T-helper 1 cell (primary cell): ENCODE measurements at places on chromosomes 6 and 20.

GRCh38 chr6:27630727-27631608 lies 158.1 kb upstream of the ZNF184 start:
- no peak for DNase-seq

DNA sequence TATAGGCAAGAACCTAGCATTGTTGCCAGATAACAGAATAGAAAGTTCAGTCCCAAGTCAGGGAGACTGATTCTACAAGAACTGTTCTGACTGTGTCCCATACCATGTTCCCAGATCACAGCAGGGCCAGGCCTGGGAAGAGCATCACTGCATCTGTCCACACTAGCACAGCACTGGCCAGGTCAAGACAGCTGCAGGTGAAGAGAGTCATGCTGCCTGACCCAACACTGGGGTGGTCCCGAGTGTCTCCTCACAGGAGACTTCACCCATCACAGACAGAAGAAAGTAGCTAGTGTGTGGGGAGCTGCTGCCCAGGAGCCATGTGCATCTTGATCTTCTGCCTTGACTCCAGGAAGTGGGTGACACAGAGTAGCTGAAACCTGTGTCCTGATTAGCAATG lies 1.3 kb upstream of the CST9L start:
- no peak for DNase-seq

DNA sequence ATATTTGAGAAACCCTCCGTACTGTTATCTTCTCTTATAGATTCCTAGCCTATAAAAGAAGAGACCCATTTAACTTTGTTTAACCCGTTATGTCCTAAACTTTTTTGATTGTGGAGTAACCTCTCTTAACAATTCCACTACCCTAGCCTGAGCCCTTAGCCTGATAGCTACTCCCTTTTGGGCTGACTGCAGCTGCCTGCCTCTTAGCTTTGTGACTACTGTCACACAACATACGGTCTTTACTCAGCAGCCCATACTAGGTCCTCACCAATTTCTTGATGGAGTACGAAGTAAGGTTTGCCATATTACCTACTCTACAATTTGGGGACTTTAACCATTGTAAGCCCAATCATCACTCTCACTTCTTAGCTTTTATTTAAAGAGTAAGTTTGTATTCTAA lies 72.7 kb downstream of the QRSL1 start:
- DNase-seq: no peak

GRCh38 chr6:4611429-4612129 lies 164.6 kb upstream of the CDYL start:
- DNase-seq: no peak

- DNase-seq: no peak
These were observed 183.4 kb downstream of the ANKRD60 start for GRCh38 chr20:58044931-58045555.

DNA sequence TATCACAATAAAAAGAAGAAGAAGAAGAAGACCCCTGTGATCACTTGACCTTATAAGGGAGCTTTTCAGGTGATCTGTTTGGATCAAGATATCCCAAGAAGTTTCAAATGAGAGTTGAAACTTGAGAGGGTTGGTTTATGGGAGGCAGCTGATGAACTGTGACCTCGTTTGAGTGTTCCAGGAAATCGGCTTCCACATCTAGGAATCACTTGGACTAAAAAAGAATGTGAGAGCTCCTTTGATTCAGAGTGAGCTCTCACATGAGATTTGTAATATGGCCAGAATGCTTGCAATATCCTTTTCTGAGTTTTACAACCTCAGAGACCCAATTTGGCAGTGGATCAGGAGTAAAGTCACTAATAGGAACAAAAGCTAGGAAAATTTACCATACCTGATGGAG lies 228.1 kb downstream of the ATXN1 start:
- no peak for DNase-seq

- no peak for DNase-seq
These were observed 21.5 kb downstream of the FERMT1 start for GRCh38 chr20:6101346-6101745.

DNA sequence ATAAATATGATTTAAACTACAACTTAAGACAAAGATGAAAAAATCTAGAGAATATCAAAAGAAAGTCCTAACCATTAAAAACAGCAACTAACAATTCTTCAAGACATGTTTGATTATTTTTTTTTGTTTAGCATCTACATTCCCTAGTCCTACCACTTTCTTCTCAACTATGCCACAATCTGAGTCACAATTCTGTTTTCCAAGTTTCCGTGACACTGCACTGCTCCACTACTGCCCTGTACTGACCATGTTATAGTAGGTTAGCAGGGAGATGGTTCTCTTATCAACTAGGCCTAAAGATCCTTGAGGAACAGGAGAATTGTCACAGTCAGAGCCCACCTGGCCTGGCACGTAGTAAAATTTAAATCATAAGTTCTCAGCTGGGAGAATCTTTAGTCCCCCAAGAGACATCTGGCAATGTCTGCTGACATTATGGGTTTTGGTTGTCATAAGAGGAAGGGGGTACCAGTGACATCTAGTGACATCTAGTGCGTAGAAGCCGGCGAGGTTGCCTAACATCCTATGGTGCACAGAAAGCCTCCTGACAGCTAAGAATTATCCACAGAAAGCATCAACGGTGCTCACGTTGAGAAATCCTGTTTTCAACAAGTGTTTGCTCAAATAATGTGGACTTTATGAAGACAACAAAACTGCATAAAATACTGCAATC lies 100.5 kb downstream of the PDE10A start:
- no peak for DNase-seq

DNA sequence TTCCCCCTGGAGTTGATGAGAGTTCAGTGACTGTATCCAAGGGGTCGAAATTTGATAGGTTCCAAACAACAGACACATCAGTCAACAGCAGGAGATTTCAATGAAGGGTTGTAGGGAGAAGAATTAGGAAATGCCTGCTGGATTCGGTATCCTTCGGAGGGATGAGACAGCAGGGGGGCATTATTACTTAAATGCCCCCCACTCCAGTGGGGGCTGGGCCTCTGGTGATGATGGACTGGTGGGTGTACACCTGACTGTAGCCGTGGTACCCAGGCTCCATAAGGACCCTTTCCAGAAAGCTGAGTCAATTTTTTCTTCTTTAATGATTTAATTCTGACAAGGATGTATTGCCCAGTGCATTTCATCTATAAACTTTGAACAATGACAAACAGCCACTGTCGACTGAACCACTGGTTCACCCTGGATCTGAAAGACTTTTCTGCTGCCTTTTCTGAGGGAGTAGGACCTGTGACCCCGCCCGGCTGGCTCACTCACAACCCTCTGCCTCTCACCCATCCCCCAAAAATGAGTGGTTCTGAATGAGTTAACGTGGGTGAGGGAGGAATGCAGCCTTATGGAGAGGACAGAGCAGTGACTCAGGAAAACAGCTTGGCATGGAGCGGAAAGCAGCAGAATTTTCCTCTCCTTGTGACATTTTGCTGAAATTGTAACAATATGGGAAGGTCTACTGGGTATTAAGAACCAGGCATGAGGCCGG lies 41.0 kb downstream of the ZMYND8 start:
- DNase-seq: no peak

DNA sequence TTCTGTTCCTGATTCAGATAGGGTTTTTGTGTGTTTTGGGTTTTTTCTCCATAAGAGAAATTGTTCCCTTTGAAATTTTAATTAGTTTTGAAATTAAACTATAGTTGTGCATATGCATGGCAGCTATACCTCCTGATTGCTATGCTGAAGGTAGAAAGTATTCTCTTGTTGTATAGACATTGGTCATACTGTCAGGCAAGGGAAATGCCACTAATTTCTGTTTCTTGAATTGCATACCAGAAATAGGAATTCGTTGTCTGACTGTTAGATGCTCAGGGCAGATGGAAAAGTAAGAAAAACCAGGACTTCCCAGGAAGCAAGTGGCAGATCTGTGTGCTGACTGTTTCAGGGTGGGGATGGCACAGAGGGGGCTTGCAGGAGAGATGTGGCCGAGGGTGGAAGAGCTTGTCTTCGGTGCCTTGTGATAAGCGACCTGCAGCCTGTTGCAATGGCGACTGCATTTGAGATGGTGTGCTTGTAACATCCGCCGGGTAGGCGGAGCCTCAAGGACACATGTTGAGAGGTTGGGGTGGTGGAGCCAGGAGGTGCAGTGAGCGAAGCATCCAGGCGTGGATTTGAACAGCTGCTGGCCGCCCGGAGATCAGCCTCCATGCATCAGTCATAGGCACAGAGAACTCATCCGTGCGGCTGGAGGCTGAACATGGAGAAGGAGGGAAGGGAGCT lies 42.8 kb downstream of the RREB1 start:
- no peak for DNase-seq

GRCh38 chr6:143838395-143838794 lies 4.7 kb upstream of the LTV1 start:
- no peak for DNase-seq

GRCh38 chr6:24453921-24454320 lies 35.5 kb downstream of the GPLD1 start:
- no peak for DNase-seq

DNA sequence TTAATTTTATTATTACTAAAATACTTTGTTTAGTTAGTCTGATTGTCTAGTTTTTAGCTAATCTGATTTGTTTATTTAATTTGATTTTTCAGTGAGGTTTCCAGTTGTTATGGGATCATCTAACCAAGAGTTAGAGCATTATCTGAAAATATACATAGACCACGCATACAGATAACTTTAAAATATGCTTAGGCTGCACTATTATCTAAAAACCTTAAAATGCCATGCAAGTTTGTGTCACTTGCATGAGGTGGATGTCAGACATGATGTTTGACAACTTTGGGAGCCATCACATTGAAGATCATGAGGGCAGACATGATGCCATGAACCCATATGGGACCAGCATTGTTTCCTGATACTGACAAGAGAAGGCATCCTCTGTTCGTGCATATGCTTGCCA lies 610.3 kb downstream of the KHDRBS2 start:
- no peak for DNase-seq

DNA sequence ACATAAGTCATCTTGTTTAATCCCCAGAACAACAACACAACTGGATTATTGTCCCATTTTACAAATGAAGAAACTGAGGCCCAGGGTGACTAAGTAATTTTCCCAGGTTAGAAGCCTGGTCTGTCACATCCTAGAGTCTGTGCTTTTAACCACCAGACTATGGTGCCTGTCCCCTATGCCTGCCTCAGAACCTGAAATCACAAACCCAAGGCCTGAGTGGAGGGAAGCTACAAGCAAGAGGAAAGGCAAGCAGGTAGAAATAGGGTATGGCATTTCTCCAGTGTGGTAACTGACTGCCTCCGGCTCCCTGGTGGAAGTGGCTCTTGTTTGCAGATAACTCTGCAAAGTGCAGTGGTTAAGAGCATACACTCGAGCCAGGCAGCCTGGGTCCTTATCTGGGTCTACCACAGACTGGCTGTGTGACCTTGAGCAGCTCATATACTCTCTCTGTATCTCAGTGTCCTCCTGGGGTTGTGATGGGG lies 2.5 kb downstream of the TMEM63B start:
- no peak for DNase-seq

DNA sequence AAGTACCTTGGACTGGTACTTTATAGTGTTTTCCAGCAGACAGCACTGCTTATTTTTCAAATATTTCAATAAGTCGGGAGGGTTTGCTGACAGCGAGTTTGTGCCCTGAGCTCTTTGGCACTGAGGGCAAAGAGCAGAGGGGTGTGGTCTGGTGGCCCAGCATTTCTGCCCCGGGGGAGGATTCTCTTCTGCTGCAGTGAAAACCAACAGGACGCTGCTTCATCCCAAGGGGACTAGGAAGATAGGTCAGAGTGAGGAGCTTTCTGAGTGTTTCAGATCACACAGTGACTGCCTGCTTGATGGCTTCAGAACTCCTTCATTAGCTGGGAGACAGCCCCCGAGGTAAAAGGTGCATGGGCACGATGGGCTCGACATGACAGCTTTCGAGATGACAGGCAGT lies 8.6 kb downstream of the ULBP2 start:
- no peak for DNase-seq

GRCh38 chr6:9412951-9413559 lies 977.7 kb upstream of the SLC35B3 start:
- DNase-seq: no peak

DNA sequence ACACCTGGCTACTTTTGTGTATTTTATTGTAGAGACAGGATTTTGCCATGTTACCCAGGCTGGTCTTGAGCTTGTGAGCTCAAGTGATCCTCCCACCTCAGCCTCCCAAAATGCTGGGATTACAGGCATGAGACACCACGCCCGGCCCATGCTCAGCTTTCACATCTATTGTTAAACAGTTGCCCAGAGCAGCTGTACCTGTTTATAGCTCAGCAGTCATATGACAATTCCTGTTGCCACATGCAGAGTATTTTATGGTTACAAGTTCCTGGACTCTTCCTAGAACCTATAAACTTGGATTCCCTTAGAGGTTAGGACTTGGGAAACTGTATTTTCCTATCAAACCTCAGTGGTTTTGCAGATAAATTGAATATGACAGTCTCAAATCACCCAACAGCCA lies 188.3 kb upstream of the KCNG1 start:
- no peak for DNase-seq

DNA sequence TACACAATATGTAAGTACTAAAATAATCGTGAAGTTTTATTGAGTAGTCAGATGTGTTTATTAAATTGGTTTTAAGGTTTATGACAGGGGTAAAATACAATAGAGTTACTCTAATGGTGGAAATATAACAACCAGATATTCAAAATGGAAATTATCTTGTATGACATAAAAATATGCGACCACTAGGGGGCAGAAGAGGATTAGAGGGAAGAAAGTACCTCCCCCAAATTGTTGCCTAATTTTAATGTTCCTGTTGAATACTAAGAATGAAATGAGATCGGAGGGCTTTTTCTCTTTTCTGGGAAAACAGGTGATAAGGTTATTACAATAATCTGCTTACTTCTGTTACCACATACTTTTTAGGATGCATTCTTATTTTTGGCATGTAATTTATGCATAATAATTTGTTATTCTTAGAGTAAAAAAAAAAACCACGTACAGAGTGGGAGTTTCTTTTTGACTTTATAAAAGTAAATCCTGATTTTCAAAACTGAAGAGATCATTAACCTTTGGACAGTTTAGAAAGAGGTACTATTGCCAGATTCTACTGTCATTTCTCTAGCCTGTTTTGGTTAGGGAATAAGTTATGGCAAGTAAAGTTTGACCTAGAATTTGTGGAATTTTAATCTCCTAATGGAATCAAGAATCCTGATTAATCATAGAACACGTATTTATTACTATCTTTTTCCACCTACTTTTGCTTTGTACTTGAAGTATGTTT lies 159.2 kb downstream of the CD109 start:
- no peak for DNase-seq

- DNase-seq: no peak
These were observed 173.5 kb upstream of the IRAK1BP1 start for GRCh38 chr6:78693835-78694234.

GRCh38 chr20:34260208-34260942 lies 19.2 kb downstream of the ASIP start:
- no peak for DNase-seq

- DNase-seq: no peak
These were observed 184.6 kb downstream of the QKI start for GRCh38 chr6:163599136-163599535.

- DNase-seq: no peak
These were observed 131.8 kb downstream of the UNC5CL start for GRCh38 chr6:40907198-40907701.
